ENCODE measurements at places on chromosomes 3 and 15.
A peak's percentile ranks its signal among the peaks of the same experiment; 100 is the strongest.

- DNase-seq, result no peak
These were observed 128.4 kb upstream of the SMAD3 start for GRCh38 chr15:66936861-66937582.

GRCh38 chr15:25054329-25054728 lies 99.5 kb downstream of the SNRPN start:
- no peak for DNase-seq

DNA sequence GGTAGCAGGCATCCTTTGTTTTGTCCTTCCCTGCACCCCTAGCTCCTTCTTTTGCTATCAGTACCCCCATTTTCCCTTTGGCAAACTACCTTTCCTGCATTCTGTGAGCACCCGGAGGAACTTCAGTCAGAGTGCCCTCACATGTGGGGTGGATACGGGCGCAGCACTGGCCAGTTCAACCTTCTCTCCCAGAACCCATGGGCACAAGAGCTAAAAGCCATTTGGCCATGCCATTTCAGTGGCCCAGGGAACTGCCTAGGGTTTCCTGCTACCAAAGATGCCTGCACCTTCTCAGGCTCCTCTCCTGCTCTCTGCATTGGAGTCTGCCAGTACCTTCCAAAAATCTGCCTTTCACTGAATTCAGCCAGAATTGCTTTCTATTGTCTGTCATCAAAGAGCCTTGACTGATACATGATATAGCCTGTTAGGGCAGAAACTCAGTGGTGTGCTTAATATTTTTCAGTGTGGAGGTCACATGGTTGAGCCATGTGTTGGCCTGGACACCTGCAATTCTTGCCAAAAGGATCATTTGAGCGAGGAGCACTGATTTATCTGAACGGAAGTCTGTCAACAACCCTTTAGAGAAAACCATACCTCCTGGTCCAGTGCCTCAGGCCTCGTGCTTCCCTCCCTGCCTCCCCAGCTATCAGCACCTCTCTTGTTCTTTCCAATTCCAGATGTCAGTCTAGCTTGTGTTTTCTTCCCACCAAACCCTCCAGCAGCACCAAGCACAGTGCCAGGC lies 27.0 kb upstream of the HHATL start:
- DNase-seq, result no peak

- DNase-seq, result no peak
These were observed 145.3 kb upstream of the DNAJC19 start for GRCh38 chr3:181134873-181135272.

DNA sequence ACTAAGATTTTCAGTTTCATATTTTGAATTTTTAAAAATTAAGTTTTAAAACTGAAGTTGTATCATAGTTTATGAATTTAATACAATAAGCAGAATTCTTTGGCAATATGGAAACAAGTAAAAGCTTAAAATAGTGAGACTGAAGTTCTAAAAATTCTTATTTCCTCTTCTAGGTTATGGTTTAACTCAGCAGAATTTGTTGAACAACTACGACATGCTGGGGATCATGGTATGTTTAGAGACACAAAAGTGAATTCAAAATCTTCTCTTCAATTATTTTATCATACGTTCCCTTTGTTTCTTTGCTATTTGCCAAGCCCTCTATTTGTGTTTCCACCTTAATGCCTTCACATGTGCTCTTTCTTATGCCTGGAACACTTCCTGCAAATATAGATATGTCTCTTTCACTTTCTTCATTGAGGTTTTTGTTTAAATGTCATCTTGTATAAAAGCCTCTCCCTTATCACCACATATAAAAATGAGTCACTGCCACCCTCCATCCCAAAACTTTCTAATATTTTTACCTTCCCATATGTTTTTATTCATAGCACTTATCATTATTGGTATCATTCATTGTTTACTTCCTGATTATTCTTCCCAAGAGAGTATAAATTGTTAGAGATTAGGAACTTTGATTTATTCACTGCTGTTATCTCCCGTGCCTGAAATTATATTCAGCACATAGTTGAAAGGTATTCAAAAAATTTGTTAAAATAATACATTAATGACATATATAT lies 6.4 kb downstream of the SUCNR1 start:
- peak; percentile 6 for DNase-seq

GRCh38 chr3:142912402-142913172 lies 23.7 kb upstream of the PCOLCE2 start:
- no peak for DNase-seq

DNA sequence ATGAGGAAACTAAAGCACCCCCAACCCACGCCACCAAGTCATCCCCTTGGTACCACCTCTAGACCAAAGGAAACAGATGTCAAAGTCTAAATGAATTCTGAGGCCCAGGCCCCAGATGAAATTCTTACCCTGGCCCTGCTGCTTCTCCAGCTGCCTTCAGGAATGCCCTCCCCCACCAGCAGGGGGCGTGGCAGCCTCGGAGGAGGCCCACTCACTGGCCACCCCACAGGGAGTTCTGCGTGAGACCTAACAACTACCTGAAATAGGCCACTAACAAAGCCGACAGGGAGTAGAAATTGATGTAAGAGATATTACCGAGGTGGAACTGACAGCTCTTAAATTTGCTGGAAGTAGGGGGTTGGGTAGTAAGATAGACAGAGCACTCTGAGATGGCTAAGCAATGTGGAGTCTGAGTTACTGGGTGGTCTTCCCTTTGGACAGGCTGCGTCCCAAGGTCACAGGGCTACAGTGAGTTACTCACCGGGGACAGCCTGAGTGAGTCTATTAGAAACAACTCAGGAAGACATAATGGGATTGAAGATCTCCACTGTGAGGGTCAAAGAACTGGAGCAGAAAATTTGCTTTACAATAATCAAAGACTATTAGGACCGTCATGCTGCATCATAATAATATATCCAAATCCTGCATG lies 240.7 kb downstream of the SHOX2 start:
- DNase-seq, result peak; percentile 63

- DNase-seq, result no peak
These were observed 158.0 kb upstream of the TMC3 start for GRCh38 chr15:81532001-81532400.

DNA sequence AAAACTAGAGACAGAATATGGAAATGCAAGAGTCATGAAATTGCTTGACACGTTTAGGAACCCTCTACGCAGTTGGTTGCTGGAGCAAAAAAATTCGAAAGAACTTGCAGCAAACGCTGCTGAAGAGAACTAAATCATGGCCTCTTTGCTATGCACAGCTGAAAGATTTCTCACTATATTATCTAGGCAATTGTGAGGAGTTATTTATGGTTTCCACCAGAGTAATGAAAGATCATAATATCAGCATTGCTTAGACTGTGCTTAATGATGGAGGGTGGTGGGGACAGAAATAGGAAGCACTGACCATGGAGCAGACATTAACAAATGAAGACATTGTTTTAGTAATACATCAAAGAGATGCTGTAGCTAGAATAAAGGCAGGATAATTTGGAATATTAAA lies 593.4 kb upstream of the ZNF717 start:
- DNase-seq, result no peak

DNA sequence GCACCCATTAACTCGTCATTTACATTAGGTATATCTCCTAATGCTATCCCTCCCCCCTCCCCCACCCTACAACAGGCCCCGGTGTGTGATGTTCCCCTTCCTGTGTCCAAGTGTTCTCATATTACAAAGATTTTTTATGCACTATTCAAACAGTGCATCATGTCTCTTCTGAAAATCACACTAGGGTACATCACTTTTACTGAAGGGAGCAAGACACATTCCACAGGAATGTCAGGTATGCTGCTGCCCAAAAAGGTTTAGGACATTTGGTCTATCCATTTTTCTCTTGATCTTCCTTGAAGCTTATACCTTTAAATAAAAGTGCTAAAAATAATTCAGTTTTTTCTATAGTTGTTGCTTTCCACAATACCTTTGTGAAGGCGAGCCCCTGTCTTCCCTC lies 9.2 kb upstream of the EPHA3 start:
- no peak for DNase-seq

- DNase-seq, result no peak
These were observed 85.4 kb downstream of the TNIK start for GRCh38 chr3:171374661-171375285.

DNA sequence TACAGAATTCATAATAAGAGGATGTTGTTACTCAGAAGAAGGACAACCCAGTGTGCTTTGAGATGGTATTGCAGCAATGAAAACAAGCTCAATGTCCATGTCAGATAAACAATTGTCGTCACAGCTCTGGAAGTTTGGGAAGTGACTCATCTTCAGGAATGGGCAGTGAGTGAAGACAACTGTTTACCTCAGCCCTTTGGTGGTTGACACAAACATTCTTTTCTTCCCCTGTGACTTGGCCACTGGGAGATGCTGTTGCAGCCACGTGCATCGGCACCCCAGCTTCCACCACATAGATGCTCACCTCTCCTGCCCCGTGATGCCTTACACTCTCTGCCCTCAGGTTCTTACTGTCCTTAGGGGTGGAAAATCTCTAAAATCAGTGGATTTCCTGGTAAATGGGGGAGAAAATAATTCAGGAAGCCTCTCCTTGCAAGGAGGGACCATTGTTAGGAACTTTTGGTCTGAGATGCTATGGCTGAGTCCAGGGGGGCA lies 114.1 kb upstream of the GALNT15 start:
- DNase-seq, result no peak

DNA sequence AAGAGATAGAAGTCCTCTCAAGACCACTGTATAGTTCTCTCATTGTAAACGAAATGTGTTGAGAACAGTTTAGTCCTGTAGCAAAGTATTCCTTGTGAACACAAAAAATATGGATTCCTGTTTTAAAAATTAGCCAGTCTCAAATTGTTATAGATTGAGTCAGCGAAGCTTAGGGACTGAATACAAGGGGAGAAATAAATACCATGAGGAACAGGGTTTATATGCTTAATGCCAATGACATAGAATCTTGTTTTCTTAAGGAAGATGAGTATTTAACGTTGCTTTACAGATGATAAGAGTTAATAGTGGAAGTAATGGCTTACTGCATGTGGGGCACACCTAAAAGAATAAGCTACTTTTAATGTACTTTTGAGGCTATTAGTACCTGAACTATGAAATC lies 37.9 kb downstream of the SETD5 start:
- no peak for DNase-seq

GRCh38 chr15:68000754-68001153 lies 53.4 kb upstream of the PIAS1 start:
- no peak for DNase-seq

DNA sequence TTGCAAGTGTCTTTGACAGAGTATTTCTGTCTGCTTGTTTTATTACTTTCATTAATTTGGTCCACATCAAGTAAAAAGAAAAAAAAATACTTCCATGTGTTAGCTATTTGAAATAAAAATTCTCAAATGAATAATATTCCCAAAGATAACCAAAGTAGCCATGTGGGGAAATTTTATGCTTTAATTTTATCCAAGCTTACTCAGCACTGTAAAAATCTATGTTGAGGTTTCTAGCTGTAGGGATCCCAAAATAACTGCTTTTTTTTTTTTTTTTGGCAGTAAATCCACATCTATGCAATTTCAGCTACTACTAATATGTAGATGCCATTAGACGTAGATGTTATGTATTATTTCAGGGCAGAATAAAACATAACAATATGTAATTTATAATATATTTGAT lies 35.4 kb upstream of the CNTN6 start:
- DNase-seq, result no peak

DNA sequence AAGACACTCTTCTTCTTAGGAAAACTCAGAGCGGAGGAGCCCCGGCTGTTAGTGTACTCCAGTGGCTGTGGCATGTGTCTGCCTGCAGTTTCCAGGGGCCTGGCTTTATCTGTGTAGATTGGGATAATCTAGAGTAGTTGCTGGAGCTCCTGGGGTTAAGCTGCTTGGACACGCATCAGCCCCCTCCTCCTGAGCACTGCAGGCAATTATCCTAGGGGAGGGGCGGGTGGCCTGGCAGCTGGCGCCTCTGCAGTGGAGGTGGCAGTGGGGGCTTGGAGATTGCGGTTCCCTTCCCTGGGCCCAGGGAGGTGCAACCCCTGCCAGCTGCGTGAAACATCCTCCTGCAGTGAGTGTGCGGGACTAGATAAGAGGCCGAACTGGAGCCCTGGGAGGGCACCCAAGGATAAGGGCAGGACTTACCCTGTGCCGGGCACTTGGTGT lies 68.2 kb downstream of the EFCAB12 start:
- DNase-seq, result no peak

GRCh38 chr3:47007482-47008233 lies 28.2 kb downstream of the NBEAL2 start:
- no peak for DNase-seq

DNA sequence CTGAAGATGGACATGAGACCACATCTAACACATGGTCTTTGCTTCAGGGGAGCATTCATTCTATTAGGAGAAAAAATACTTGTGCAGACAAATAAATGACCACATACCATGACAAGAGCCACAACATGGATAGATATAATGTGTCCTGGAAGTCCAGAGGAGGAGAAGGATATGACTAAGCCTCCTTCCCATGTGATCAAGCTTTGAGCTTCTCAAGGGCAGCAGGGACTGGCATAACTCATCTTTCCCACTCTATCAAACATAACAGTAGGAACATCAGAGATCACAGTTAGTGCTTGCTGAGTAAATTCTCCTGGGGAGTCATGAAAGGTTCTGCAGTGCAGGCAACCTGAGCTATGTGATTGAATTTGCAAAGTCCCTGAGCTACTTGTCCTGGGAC lies 86.0 kb upstream of the LPP start:
- no peak for DNase-seq

GRCh38 chr15:70964058-70964457 lies 71.4 kb downstream of the LRRC49 start:
- DNase-seq, result no peak

DNA sequence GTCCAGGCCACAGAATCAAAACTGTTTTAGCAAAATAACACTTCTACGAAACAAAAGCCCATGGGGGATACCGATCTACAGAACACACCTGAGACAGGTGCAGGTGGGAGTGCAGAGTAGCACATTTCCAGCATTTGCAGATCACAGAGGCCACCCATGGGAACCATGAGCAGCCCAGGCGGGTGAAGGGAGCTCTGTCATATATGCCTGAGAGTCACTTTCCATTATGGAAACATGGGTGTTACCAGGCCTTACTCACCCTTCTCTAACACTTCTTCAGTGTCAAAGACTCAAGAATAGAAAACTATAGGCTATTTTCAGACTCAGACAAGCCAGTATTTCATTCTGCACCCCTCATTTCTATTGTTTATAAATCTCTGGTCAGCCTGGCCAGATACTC lies 3.5 kb downstream of the PLA1A start:
- DNase-seq, result no peak

GRCh38 chr15:94000606-94001005 lies 230.8 kb upstream of the MCTP2 start:
- DNase-seq, result no peak

- peak; percentile 41 for DNase-seq
These were observed 1.2 kb downstream of the MEX3B start for GRCh38 chr15:82044373-82045178.

All from GM20000 (cell line).